ENCODE measurements at places on chromosomes 1 and 21.

DNA sequence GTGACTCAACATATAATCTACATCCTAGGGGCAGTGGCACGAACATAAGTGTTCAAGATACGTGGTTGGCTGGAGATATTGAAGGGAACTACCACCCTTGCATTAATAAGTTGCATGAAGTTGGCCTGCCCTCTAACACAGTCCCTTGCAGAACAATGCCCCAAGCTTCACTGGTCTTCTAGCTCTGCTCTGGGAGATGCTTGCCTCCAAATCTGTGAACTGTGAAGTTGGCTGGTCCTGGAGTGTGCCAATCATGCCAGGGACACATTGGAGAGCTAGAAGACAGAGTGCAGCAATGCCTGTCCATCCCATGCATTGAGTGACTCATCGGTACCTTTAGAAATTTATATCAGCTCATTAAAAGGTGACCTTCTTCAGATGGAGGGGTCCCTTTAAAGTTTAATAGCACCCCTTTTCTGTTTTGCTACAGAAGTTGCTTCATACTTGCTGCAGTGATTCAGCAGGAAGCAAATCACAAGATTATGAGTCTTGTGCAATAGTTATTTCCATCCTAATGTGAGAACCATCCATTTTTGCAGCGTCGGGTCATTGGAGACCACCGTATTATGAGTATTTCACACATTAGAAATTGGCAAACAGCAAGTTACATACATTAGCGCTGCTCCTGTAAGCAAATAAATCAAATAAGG is 55.2 kb upstream of the KAZN start:
- H3K36me3 ChIP-seq = no peaks in the 10 kb centered on the region
- H3K4me1 ChIP-seq = no peaks in the 10 kb centered on the region
- peaks cover 3% of the 10 kb centered on the region for H3K27me3 ChIP-seq
- no peak overlapping the region for H3K4me3 ChIP-seq
- no peak for DNase-seq
- no peak overlapping the region for H3K27ac ChIP-seq

- H3K4me1 ChIP-seq = no peaks in the 10 kb centered on the region
- DNase-seq = no peak
- H3K4me3 ChIP-seq = no peak overlapping the region
- no peak overlapping the region for H3K27ac ChIP-seq
- H3K27me3 ChIP-seq = peaks cover 6% of the 10 kb centered on the region
- no peaks in the 10 kb centered on the region for H3K36me3 ChIP-seq
These were observed 198.4 kb upstream of the PTGFR start for GRCh38 chr1:78292361-78292760.

GRCh38 chr1:169877800-169878491 is 15.8 kb downstream of the SCYL3 start:
- peaks cover 23% of the 10 kb centered on the region for H3K36me3 ChIP-seq
- H3K4me1 ChIP-seq = peaks cover 24% of the 10 kb centered on the region
- no peak overlapping the region for H3K27ac ChIP-seq
- no peak overlapping the region for H3K4me3 ChIP-seq
- DNase-seq = no peak
- H3K27me3 ChIP-seq = no peaks in the 10 kb centered on the region

DNA sequence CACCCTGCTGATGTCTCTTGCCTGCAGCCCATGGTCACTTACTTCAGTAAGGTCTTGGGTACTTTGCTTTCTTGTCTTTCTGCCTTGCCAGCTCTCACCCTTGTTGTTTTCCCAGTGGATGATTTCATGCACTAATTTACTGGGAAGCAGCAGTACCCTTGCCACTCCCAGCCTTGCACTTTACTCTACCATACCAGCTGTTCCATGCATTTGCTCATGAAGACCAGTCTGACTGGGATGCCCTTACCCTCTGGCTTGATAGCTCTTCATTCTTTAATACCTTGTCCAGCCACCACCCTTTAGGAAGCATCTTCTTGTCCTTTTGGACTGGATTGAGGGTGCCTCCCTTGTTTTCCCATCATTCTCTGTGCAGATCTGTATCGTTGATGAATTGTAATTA is 28.3 kb downstream of the CDC14A start:
- H3K27ac ChIP-seq = peak overlapping the region; percentile 17
- DNase-seq = no peak
- H3K27me3 ChIP-seq = no peaks in the 10 kb centered on the region
- H3K4me3 ChIP-seq = no peak overlapping the region
- H3K36me3 ChIP-seq = peaks cover 22% of the 10 kb centered on the region
- peaks cover 23% of the 10 kb centered on the region for H3K4me1 ChIP-seq

DNA sequence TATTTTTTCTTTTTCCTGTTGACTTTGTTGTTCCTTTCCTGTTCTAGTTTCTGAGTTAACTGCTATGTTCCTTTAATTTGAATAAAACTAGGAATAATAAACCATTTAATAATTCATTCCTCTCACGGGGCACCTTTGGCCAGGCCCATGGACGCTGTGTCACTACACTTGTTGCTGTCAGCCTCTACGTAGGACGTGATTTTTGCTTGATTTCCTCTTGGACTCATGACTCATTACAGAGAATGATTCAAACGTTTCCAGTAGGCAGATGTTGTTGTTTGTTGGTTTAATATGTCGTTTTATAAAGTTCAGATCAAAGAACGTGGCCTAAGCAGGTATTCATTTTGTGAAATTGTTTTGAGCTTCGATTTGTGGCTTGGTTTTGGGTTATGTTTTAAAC is 9.1 kb upstream of the SLC19A1 start:
- H3K27ac ChIP-seq = peak overlapping the region; percentile 62
- peak overlapping the region; percentile 85 for H3K4me3 ChIP-seq
- H3K36me3 ChIP-seq = no peaks in the 10 kb centered on the region
- H3K4me1 ChIP-seq = peaks cover 33% of the 10 kb centered on the region

- peak overlapping the region; percentile 92 for H3K4me3 ChIP-seq
- H3K36me3 ChIP-seq = no peaks in the 10 kb centered on the region
- peaks cover 28% of the 10 kb centered on the region for H3K27me3 ChIP-seq
- DNase-seq = peak; percentile 58
- no peak overlapping the region for H3K27ac ChIP-seq
These were observed 1.1 kb downstream of the GFI1 start for GRCh38 chr1:92485381-92486250.

GRCh38 chr1:5221451-5221850 is 567.0 kb downstream of the AJAP1 start:
- peaks cover 6% of the 10 kb centered on the region for H3K27me3 ChIP-seq
- H3K27ac ChIP-seq = no peak overlapping the region
- no peak overlapping the region for H3K4me3 ChIP-seq
- no peaks in the 10 kb centered on the region for H3K36me3 ChIP-seq
- no peaks in the 10 kb centered on the region for H3K4me1 ChIP-seq

Data from memory B cell (primary cell).